HFFc6 (cell line): ENCODE measurements at places on chromosomes 7 and 10. TPM values are rescaled to one million over a fixed set of nuclear protein-coding genes. Genes with fewer than 3 reads are reported as not detected.

Gene ANKRD61
- 0.17 TPM in 1 of 2 replicates, not detected in the other for total RNA-seq

Gene PIK3CG
- total RNA-seq: not detected in 3 replicates

Gene ZSCAN25
- 10.6 to 13.7 TPM (median 12.6 TPM) in 3 replicates for total RNA-seq

- peak; percentile 34 for DNase-seq
- peaks cover 39% of the 10 kb centered on the region for H3K4me1 ChIP-seq
- peaks cover 7% of the 10 kb centered on the region; the same call in 1 of the 2 replicates for H3K36me3 ChIP-seq
- no peaks in the 10 kb centered on the region; the same call in 1 of the 2 replicates for H3K27me3 ChIP-seq
- H3K4me3 ChIP-seq: 0 out of 2 replicates have a peak overlapping the region, but pooled peaks have one; percentile 13
- H3K27ac ChIP-seq: peak overlapping the region; percentile 61; the same call in 1 of the 2 replicates
Measured at GRCh38 chr10:102796407-102797176, 40.6 kb downstream of the CYP17A1 start.

- no peak for DNase-seq
- H3K4me3 ChIP-seq: no peak overlapping the region
- peaks cover 13% of the 10 kb centered on the region for H3K36me3 ChIP-seq
- no peak overlapping the region for H3K27ac ChIP-seq
- peaks cover 6% of the 10 kb centered on the region for H3K27me3 ChIP-seq
- H3K4me1 ChIP-seq: no peaks in the 10 kb centered on the region
Measured at GRCh38 chr10:129538236-129538635, 71.2 kb downstream of the MGMT start.

- peaks cover 13% of the 10 kb centered on the region for H3K4me1 ChIP-seq
- H3K36me3 ChIP-seq: no peaks in the 10 kb centered on the region
- H3K4me3 ChIP-seq: no peak overlapping the region
- no peak overlapping the region for H3K27ac ChIP-seq
- H3K27me3 ChIP-seq: peaks cover 6% of the 10 kb centered on the region
Measured at GRCh38 chr7:5824297-5824610, 42.8 kb upstream of the RNF216 start.

DNA sequence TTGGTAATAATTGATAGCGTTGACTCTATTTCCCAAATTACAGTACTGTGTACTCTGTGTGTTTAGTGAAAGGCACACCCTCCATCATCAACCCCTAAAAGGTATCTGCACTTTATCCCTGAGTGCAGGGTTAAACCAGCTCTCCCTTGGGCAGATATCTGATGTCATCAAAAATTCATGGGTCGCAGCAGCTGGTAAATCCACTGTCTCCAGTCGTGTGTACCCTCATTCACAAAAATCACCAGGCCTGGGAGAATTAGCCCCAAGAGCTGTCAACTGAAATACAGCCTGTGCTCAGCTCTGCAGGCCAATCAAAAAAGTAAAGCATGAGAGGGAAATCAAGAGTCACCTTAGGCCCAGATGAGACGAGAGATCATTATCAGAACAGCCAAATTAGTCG is 103.7 kb downstream of the HIP1 start:
- DNase-seq: no peak
- H3K36me3 ChIP-seq: peaks cover 7% of the 10 kb centered on the region; the same call in 1 of the 2 replicates
- peaks cover 21% of the 10 kb centered on the region for H3K4me1 ChIP-seq
- H3K4me3 ChIP-seq: no peak overlapping the region
- H3K27me3 ChIP-seq: peaks cover 4% of the 10 kb centered on the region; the same call in 1 of the 2 replicates

GRCh38 chr7:44445986-44446671 is 44.3 kb downstream of the NUDCD3 start:
- H3K27ac ChIP-seq: no peak overlapping the region
- no peak overlapping the region for H3K4me3 ChIP-seq
- peaks cover 37% of the 10 kb centered on the region for H3K4me1 ChIP-seq
- no peak for DNase-seq
- no peaks in the 10 kb centered on the region; the same call in 1 of the 2 replicates for H3K27me3 ChIP-seq

- no peak overlapping the region for H3K27ac ChIP-seq
- H3K4me1 ChIP-seq: no peaks in the 10 kb centered on the region
- no peaks in the 10 kb centered on the region for H3K27me3 ChIP-seq
Measured at GRCh38 chr7:21099955-21100354, 313.3 kb upstream of the SP8 start.

DNA sequence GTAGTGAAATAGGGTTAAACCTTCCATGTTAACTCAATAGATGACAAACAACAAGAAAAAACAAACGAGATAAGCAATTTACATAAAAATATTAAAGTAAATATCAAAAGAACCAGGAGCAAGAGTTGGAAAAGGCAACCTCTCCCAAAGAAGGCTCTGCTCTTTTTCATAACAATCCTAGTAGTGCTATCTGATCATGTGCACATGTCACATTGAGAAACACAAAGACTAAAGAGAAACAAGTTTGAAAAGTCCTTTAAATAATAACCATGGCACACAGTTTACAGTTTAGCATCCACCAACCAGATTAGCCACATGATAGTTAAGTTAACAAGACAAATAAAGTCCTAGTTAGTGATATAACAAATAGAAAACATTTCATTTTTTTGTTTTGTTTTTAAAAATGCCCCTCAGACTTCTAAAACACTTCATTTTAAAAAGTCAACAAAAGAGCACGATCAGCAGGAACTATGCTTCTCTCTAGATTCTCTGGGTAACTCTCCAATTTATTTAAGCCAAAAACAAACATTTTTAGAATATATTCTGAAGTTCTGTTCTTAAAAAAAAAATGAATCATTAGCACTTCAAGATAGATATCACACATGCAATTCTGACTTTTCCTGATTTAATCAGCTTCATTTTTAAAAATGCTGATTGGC is 110.4 kb downstream of the PARD3 start:
- no peak for DNase-seq
- H3K36me3 ChIP-seq: no peaks in the 10 kb centered on the region
- H3K4me1 ChIP-seq: peaks cover 56% of the 10 kb centered on the region
- peaks cover 2% of the 10 kb centered on the region; the same call in 1 of the 2 replicates for H3K27me3 ChIP-seq
- H3K4me3 ChIP-seq: no peak overlapping the region
